ENCODE measurements at places on chromosomes 5 and 9.

DNA sequence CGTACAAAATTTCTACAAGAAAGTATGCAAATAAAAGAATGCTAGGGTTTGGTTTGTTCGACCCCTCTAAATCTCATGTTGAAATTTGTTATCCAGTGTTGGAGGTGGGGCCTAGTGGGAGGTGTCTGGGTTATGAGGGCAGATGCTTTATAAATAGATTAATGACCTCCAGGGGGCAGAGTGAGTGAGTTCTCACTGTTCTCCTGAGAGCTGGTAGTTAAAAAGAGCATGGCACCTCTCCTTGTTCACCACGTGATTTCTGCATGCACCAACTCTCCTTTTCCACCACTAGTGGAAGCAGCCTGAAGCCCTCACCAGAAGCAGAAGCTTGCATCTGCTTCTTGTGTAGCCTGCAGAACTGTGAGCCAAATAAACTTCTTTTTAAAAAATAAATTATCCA lies 50.4 kb upstream of the FAM170A start:
- no peak for DNase-seq

DNA sequence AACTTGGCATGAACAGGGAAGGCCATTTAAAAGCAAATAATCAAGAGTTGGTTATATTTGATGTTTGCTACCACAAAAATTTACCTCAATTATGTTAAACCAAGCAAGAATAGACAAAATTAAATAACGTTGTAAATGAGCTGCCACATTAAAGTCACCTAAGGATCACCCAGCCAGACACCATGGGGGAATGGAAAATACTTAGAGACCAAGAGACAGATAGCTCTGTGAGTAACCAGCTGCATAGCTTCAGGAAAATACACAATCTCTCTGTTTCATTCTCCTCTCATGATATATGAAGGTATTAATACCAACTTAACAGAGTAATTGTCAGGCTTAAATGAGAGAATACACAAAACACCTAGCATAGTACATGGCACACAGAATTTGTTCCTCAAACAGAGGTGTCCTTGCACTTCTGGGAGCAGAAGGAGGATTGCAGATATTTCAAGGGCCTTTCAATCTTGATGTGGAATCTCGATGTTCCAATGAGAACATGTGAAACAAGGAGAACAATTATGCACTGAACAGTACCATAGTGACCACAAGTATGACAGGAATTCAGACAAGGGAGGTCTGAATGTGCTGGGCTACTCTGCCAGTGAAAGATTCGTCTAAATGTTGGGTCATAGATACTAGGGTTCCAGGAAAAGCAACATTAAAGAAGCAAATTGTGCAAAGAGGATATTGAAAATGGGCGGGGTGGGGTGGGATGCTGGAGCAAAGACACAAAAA lies 18.6 kb downstream of the JAKMIP2 start:
- no peak for DNase-seq

- no peak for DNase-seq
Measured at GRCh38 chr9:122767817-122768216, 20.9 kb upstream of the OR5C1 start.

GRCh38 chr5:168404365-168404764 lies 81.9 kb upstream of the RARS1 start:
- no peak for DNase-seq

DNA sequence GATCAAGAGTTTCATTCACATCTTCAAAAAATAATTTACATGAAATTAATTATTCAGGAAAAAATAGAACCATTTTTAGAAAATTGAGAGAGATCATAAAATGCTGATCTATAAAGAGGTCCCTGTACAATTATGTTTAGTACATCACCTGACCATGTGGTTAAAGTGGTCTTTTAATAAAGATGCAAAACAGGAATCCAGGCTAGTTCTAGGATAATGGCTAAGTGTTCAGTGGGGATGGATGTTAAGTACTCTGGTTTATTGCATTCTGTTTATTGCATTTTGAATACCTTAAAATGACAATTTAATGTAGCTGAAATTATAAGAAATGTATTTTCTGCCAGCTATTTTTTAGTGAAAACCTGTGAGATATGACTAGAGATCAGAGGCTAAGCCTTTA lies 72.0 kb upstream of the SMC2 start:
- DNase-seq = no peak

GRCh38 chr9:112755675-112756074 lies 5.1 kb downstream of the SNX30 start:
- DNase-seq = no peak

DNA sequence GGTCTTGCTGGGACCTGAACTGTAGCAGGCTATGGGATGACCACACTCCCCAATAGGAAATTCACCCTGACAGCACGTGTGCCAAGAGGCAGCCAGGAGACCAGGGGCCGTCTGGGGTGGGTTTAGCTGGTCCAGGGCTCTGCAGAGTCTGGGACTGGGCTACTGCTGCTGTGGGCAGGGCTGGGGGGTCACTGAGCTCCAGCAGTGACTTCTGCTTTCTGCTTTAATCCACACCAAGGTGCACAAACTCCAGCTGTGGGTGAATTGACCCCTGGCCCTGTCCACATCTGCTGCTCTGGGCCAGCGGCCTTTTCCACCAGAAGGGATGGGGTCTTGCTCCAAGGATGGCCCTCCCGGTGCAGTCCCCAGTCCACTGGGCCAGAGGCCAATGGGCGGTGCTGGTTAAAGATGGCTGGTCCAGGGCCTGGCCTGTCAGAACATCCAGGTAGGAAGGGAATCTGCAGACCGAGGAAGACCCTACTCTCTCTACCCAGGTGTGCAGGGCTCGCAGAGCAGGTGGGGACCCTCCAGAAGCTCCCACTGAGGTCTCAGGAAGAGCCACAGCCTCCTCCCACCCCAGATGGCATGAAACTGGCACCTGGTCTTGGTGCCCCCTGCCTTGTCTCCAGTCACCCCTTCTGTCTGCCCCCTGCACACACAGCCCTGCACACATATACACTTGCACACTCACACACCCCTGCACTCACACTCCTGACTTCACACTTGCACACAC lies 28.0 kb downstream of the GLT6D1 start:
- DNase-seq = no peak

GRCh38 chr5:121313886-121314285 lies 537.8 kb upstream of the FTMT start:
- DNase-seq = no peak

DNA sequence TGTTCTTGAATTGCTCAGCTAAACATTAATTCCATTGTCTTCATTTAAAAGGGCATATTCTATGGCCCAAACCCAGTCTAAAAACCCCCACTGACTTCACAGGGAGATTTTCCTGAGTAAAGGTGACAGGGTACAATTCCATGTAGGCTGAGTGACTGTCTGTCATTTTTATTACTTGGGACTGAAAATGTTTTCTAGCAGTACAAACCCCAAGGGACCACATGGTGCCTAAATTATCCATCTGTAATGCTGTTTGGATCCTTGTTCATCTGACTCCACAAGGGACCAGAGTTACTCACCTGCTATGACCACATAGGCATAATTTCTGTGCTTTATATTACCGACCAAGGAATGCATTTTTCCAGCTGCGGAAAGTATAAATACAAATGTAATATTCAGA lies 349.1 kb downstream of the ZNF608 start:
- no peak for DNase-seq

- DNase-seq = no peak
Measured at GRCh38 chr5:150788977-150789376, 10.4 kb downstream of the SMIM3 start.

DNA sequence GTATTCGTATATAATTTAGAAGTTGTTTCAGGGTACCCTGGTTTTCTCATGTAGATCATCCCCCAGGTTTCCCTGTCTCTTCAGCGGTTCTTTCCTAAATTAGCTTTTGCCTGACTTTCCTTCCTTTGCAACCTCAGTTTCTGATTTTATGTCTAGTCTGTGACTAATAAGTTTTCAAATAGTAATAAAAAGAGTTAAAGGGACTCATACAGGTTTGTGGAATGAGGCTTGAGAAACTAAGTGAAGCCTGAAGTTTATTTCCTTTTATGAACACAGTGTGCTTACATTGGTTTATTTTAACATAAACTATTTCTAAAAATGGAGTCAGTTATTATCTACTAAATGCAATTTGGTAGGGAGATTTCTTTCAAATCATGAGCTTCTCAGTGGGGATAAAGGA lies 96.8 kb downstream of the TRIO start:
- no peak for DNase-seq

- DNase-seq = no peak
Measured at GRCh38 chr5:20113031-20113715, 125.2 kb upstream of the CDH18 start.

DNA sequence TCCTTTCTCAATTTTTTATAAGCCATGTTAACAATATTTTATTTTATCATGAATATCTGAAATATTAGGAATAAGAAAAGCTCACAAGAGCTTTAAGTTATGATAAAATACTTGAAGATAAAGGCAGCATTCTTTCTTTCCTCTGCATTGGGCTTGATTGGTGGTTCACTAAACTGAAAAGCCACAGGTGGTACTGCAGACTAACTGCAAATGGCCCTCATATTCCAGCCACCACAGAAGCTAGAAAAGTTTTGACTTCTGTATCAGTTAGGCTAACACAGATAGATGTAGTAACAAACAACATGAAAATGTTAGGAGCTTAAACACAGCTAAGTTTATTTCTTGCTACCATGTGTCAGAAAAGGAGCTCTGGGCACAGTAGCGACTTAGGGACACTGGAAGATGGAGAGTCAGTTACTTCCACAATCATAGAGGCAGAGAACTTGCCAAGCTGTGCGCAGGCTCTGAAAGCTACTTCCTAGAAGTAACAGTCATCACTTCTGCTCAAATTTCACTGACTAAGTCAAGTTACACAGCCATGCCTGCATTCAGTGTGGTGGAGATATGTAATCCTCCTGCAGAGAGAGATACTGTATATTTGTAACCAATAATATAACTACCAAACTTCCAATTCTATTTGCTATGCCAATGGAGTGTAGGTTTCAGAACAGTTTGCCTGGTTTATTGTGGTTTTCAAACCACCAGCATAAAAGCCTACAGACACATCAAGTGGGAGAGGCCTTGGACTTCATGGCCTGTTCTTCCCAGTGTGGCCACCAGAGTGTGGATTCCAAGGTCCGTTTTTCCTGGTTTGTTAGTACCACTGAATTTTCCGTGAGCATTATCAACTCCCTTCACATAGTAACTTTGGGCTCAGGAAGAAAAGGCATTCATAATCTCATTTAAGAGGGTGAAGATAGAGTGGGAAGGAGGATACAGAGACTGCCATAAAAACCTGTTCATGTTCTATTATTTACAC lies 268.3 kb downstream of the PJA2 start:
- DNase-seq = no peak

DNA sequence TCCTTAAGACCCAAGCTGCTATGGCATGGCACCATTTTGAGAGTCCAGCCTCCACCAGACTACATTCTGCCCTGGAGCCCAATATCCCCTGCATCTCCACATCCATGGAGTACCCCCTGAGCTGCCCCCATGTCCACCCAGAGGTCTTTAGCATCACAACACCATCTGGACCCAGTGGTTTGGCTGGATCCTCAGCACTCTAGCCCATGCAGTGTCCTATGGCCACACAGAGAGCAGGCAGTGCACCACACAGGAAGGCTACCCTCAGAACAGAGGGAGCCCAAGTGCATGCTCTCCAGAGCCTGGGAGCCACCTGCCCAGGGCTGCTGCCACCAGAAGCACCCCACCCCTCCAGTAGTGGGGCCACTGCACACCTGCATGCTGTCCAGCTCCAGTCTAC lies 18.6 kb upstream of the DAP start:
- DNase-seq = no peak

- DNase-seq = peak; percentile 43
Measured at GRCh38 chr5:146079695-146080373, 25.5 kb downstream of the PLAC8L1 start.

- no peak for DNase-seq
Measured at GRCh38 chr9:33233626-33234342, 6.2 kb upstream of the SPINK4 start.

GRCh38 chr5:180128671-180129261 lies 57.2 kb upstream of the RNF130 start:
- DNase-seq = no peak

DNA sequence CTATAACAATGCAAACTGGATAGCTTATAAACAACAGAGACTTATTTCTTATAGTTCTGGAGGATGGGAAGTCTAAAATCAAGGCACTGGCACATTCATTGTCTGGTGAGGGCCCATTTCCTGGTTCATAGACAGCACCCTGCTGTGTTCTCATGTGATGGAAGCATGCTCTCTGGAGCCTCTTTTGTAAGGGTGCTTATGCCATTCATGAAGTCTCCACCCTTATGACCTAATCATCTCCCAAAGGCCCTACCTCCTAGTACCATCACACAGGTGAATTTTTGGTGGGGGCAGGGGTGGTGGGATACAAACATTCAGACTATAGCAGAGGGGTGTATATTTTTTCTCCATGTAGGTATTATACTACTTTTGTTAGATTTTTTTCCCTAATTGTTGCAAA lies 92.4 kb downstream of the UNC13B start:
- DNase-seq = no peak

DNA sequence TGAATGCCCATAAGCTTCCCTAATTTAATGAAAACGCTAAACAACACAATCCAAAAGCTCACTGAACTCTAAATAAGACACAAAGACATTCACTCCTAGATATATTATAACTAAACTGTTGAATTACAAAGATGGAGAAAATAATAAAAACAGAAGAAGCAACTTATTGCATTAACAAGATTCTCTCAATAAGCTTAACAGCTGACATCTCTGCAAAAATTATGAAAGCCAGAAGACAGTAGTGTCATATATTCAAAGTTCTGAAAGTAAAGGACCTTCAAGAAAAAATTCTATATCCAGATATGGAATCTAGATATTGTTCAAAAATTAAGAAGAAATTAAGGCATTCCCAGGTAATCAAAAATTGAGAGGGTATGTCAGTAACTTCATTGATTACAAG lies 957.8 kb upstream of the TYRP1 start:
- DNase-seq = no peak

GRCh38 chr5:149005077-149005892 lies 57.6 kb downstream of the SH3TC2 start:
- no peak for DNase-seq

DNA sequence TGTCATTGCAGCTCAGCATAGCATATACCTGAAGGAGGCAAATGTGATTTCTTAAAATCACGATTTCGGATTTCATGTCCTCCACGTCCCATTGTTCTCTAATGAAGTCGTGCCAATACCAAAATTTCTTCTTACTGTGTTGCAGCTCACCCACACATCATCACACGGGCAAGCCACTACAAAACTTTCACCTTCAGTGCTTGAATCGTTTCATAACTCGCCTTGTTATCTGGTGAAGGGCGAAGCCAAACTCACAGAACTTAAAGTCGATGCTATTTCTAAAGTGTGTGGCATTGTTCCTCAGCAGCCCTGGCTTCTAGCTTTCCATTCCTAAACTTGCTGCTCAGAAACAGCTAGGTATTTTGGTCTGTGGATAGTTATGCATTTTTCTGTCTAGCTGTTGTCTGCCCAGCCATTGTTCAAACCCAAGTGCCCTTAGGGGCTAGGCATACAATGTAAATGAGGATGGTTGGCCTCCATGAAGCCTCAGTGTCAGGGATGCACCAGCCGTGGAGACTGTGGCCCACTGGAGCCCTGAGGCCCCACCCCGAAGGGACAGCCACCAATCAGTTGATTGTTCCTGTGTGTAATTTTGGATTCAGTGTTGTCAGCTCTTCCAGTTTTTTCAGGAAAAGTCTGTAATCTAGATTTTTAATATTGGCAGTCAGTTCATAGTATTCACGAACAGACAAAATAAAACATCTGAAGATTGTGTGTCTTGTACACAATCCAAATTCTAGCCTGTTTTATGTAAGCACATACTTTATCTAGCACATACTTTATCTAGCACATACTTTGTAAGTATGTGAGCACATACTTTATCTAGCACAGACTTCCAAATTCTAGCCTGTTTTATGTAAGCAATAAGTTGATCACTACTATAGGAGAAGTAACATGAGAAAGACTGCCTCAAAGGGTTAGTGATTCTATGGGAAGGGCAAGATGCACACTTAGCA lies 112.8 kb downstream of the DAPK1 start:
- no peak for DNase-seq

Data from activated CD4-positive, alpha-beta memory T cell treated with anti-CD3 and anti-CD28 coated beads, Interleukin-2, amount 10 ng/mL, durations not matched to agents 7 days and 5 days (primary cell).